ENCODE measurements at places on chromosomes 7 and 10.

DNA sequence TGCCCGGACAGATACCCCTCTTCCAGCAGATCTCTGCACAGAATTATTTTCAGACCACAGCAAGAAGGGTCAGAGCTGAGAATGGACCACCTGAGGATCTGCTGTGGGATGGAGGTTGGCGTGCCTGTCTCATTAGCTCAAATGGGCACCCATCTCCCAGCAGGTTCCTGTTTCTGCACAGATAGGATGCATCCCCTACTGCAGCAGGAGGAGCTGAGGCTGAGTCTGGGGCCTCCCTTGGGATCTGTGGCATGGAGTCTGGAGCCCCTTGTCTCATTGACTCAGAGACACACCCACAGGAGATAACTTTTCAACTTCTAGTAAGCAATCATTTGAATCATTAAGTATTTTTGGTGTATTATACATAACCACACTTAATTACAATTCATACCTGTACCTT, 212.7 kb downstream of the ADK start:
- no peak for DNase-seq

DNA sequence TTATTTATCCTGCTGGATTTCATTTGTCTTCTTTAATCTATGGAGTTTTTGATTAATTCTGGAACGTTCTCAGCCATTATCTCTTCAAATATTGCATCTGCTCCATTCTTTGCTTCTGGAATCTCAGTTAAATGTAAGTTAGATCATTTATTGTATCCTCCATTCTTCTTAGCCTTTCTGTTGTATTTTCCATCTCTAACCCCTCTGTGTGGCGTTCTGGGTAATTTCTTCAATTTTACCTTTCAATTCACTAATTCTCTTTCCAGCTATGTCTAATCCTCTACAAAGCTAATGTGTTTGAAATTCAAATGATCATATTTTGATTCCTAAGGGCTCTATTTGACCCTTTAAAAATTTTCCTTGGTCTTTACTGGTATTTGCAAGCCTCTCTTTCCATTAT, 92.4 kb downstream of the CDH23 start:
- no peak for DNase-seq

- DNase-seq, result peak; percentile 7
Observed at GRCh38 chr7:46015107-46015868, 94.2 kb upstream of the IGFBP3 start.

DNA sequence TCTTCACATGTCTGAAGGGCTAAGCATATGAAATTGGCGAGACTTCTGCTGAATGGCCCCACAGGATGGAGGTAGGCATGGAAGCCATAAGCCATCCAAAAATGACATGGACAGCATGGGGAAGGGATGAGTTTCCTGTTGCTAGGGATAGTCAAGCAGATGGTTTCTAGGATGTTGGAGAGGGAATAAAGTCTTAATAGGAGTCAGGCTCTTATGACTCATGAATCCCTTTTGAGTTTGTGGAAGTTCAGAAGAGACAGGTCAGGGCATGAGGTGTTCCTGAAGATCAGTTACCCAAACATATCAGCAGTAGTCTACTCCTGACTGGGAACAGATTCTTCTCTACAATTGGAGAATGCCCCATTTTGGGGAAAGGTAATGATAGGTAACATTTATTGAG, 243.9 kb downstream of the REEP3 start:
- peak; percentile 41 for DNase-seq

DNA sequence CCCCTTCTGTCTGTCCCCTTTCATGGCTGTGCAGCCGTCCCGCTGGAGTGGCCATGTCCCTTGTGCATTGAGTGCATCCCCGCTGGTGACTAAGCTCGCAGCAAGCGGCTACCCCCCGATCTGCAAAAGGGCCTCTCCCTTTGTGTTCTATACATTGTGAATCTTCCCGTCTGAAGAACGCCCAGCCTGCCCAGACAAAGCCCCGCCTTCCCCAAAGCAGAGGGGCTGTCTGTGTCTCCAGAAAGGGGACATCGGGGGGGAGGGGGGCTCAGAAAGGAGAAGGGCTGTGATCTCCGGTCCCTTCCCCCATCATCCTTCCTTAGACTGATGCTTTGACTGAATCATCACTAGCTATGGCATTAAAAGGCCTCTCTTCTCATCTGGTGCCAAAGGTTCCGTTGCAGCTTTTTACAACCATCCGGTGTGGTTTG, 11.9 kb downstream of the NPTX2 start:
- DNase-seq, result no peak

- DNase-seq, result no peak
Observed at GRCh38 chr7:156780724-156781455, 112.1 kb downstream of the LMBR1 start.

- no peak for DNase-seq
Observed at GRCh38 chr7:126150278-126150958, 1102.3 kb downstream of the GRM8 start.

DNA sequence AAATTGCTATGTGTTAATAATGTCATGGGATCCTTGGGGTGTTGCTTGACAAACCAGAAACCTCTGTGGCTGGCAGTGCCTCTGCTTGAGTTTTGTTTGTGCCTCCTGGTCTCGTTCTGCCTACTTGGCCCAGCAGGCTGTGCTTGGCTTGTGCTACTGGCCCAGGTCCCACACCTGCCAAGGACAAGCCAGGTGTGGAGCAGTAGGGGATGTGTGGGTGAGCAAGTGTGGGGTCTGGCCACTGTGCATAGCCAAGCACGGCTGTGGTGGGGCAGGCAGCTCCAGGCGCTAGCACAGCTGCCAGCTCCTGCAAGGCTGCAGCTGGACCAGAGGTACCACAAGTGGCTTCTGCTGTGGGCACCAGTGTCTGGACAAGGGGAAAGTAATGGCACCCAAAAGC, 149.6 kb upstream of the HGF start:
- DNase-seq, result no peak

DNA sequence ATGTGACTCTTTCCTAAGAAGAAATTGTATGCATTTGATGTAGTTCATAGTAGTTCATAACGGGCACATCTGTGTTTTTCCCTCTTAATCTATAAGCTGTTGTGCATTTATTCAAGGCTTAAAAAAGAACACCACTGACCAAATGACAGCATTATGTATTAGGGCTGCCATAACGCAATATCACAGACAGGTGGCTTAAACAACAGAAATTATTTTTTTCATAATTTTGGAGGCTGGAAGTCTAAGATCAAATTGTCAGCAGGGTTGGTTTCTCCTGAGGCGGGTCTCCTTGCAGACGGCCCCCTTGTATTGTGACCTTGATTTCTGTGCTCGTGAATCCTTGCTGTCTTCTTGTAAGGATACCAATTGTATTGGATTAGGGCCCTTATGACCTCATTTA, 627 bp upstream of the SSMEM1 start:
- no peak for DNase-seq

GRCh38 chr10:8245131-8245813, 190.8 kb downstream of the GATA3 start:
- no peak for DNase-seq

GRCh38 chr10:32372000-32372875, 25.3 kb upstream of the EPC1 start:
- DNase-seq, result no peak

DNA sequence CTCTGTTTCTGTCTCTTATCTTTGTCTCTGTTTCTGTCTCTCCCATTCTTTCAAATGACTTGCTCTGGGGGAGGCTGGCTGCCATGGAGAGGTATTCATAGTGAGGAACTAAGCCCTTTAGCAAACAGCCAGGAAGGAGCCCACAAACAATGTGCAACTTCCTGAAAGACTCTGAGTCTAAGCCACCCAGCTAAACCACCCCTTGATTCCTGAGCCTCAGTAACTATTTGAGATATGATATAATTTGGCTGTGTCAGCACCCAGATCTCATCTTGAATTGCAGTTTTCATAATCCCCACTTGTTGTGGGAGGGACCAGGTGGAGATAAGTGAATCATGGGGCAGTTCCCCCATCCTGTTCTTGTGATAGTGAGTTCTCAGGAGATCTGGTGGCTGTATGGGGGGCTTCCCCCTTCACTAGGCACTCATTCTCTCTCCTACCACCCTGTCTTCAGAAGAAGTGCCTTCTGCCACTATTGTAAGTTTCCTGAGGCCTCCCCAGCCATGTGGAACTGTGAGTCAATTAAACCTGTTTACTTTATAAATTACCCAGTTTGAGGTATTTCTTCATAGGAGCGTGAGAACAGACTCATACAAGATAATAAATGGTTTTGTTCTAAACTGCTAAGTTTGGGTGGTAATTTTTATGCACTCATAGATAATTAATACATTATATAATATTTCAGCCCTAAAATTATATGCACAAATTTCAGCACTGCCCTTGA, 121.2 kb upstream of the FOXP2 start:
- no peak for DNase-seq

DNA sequence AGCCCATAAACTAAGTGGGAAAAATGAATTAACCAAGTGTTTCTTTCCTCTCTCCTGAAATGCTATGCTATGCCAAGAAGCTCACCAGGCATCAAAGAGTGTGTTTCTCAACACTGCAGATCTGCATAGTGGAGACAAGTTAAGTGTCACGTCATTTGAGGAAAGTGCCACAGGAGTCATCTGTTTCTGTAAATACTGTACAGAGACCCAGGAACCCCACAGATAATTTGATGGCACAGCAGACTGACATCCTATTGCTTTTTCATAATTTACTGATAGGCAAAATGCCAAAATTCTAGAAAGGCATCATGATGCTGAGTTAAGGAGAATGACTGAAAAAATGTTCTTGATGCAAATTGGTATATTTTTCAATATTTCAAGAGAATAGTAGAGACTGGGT, 124.3 kb downstream of the NRCAM start:
- no peak for DNase-seq

GRCh38 chr10:119351189-119351588, 143.8 kb downstream of the GRK5 start:
- no peak for DNase-seq

DNA sequence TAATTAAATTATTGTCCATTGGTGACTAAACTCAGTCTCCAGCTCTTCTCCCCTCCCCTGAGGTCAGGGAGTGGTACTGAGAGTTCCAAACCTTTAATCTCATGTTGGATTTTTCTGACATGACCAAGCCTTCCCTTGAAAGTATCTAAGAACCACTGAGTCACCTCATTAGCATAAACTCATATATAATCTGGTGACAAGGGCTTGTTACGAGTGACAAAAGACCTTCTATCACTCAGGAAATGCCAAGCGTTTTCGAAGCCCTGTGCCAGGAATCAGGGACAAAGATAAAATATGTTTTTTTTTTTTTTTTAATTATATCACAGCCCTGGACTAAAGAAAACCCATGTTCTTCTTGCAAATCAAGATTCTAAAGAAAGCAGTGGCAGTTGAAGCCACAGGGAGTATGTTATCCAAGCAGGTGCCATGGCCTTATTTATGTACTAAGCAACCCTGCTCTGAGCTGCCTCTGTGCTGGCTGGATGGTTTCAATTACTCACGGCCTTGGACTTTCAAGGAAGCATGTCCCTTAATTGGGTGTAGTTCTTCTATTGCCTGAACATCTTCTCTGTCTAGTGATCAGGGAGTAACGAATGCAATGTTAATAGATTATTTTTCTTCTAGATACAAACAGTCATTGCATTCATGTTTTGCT, 169.0 kb upstream of the PRKCQ start:
- peak; percentile 88 for DNase-seq

GRCh38 chr10:35012781-35013180, 77.4 kb downstream of the CUL2 start:
- no peak for DNase-seq
